ENCODE measurements at places on chromosomes 1 and 21.
A peak's percentile ranks its signal among the peaks of the same experiment; 100 is the strongest.

- DNase-seq, result no peak
Measured at GRCh38 chr1:78743626-78744025, 94.0 kb downstream of the IFI44 start.

DNA sequence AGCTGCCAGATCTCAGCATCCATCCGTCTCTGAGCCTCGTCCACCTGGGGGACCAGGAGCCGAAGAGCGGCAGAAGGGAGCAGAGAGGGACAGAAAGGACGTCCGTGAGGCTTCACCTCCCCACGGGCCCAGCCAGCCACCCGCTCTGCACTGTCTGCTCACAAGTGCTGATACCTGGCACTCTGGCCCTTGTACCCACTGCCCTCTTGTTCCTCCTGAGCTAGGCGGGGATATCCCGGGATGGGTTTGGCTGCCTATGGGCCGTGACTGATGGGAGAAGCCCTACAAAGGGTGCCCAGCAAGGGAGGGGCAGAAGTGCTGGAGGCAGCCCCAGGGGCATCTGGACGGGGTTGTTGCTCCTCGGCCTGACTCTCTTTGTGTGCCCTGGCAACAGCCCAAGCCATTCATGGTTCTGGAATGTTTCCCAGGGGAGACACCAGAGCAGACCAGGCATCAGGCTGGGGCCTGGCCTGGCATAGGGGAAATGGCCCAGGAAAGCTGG, 57.6 kb downstream of the LDLRAD2 start:
- no peak for DNase-seq

DNA sequence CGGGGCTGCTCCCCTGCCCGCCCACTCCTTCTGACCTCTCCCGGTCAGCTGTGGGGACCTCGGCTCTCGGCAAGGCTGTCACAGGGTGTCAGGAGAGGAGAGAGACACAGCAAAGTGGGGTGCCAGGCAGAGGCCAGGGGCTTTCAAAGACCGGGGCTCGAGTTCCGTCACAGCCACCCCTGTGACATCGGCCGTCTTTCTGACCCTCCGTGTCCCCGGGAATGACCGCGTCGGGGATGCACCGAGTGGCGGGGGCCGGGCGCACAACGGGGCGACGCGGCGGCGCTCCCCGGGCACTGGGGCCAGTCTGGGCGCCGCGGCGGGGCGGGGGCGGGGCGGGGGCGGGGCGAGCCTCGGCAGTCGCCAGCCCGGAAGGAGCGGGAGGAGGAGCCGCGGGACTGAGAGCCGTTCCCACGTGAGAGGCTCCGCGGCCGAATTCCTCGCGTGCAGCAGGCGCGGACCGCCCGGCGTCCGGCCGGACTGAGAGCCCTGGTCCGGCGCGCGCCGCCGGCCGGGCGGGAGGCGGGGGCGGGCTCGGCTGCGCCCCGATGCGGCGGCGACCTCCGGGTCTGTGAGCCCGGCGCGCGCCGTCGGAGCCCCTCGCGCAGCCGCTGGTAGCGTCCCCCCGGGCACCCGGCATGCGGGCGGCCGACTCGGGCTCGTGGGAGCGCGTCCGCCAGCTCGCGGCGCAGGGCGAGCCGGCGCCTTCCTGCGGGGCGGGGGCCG, 229.7 kb upstream of the TMEM51 start:
- no peak for DNase-seq

GRCh38 chr1:158932171-158932570, 819 bp downstream of the PYHIN1 start:
- DNase-seq, result no peak

DNA sequence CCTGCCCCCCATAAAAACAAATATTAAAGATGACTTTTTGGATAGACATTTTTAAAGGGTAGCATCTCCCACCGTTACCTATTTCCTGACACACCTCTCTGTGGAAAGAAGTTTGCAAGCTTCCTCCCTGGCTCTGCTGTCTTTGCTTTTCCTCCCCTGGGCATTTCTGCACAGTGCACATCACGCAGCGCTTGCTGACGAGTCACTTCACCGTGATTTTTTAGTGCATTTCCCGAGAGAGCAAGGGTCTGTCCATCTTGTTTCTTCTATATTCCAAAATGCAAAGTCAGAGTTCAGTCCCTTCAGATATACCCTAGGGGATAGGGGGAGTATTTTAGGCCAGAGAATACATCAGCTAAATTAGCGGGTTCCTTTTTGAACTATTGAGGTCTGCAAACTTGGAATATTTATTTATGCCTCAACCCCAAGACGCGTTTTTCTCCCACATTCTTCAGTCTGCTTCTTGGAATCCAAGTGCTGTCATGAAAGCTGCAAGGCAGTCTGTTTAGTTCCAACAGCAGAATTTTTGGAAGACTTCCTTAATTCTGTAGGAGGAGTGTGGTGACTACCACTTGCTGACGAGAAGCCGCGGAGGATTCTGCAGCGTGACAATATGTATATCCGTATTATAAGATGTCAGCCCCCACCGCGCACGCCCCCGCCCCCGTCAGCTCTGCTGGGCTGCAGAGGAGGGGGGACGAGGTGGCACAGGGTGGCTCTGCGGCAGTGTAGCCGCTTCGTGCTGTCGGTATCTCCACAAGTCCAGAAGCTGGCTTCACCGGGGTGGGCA, 22.4 kb downstream of the SMYD2 start:
- DNase-seq, result no peak

DNA sequence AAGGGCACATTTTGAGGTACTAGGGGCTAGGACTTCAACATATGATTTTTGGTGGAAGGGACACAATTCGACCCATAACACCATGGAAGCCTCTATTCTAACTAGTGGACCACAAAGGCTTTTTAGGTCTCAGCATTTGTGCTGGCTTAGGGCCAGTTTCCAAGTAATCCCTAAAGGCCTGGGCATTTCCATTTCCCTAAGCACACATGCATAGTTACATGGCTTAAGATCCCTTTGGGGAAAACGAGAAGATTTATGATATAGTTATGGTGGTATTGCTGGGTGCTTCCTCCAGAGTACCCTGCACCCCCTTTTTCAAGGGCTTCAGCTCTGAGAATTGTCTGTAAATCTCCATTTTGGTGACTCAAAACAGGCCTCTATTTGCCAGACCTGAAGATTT, 28.2 kb upstream of the TMEM54 start:
- DNase-seq, result no peak

DNA sequence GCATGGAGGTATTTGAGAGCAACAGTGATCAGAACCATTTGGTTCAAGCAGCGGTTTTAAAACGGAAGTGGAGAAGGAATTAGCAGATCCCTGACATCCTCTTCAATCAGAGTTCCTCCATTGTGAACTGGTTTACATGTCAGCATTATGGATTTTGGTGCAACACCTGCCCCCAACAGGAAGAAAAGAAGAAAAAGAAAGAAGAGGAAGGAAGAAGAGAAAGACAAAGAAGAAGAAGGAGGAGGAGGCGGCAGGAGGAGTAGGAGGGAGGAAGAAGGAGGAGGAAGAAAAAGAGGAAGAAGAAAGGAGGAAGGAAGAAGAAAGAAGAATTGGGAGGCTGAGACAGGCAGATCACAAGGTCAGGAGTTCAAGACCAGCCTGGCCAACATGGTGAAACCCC, 17.4 kb downstream of the NDUFS5 start:
- no peak for DNase-seq

DNA sequence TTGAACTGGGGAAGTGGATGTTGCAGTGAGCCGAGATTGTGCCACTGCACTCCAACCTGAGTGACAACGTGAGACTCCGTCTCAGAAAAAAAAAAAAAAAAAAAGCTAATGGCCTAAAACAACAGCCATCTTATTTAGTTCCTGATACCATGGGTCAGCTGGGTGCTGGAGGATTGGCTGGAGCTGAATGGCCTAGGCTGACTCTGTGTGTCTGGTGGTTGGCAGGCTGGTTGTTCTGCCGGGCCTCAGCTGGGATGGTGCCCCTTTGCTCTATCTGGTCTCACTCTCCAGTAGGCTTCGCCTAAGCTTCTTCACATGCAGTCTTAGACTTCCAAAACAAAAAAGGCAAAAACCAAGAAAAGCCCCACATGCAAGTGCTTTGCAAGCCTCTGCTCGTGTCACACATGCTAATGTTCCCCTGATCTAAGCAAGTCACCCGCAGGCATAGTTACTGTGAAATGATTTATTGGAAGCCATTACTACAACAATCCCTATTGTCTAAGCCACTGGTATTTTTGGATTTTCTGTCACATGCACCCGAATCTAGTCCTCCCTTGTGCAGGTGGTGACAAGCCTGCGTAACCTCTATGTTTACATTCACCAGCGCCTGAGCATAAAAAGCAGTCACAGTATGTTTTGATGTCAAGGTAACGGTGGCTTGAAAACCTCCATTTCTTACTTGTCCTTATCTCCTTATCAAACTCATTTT, 39.6 kb upstream of the KANK4 start:
- no peak for DNase-seq

GRCh38 chr1:202807926-202808757, at the start of gene KDM5B:
KDM5B (minus strand) TSS chr1:202808421; CDS start chr1:202808305, 116 bp downstream.
- peak; percentile 71 for DNase-seq

GRCh38 chr1:182555493-182555892, 33.6 kb downstream of the RNASEL start:
- DNase-seq, result no peak

GRCh38 chr1:114227059-114227458, 73.4 kb upstream of the SYT6 start:
- no peak for DNase-seq

- DNase-seq, result no peak
Measured at GRCh38 chr1:40627987-40628902, 37.2 kb downstream of the RIMS3 start.

- DNase-seq, result peak; percentile 1
Measured at GRCh38 chr1:62082456-62083363, 111.9 kb upstream of the L1TD1 start.

DNA sequence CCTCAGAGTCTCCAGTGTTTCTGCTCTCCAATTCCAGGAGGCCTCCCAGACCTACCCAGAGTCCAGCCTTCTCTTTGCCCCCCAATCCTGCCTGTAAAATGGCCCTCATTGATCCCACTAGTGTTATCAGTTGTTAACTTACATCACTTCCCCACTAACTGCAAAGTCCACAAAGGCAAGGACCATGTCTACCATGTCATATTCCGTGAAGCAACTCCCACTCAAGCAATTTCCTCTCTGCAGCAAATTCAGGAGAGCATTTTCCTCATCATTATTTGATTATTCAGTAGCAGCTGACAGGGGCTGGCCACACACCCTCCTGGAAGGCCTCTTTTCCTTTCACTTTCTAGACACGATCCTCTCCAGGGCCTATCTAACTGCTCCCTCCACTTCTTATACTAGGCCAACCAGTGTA, 153.5 kb downstream of the RERE start:
- DNase-seq, result no peak

Data from stimulated activated CD8-positive, alpha-beta memory T cell treated with anti-CD3 and anti-CD28 coated beads, Interleukin-7, amount 100 ng/mL, for 4 hours (primary cell).